T-helper 17 cell (primary cell): ENCODE measurements at places on chromosomes 12 and 14.

- no peak for DNase-seq
These were observed 199.0 kb upstream of the ATP2B1 start for GRCh38 chr12:89907659-89908058.

- no peak for DNase-seq
These were observed 129.1 kb downstream of the NTF3 start for GRCh38 chr12:5561057-5561456.

DNA sequence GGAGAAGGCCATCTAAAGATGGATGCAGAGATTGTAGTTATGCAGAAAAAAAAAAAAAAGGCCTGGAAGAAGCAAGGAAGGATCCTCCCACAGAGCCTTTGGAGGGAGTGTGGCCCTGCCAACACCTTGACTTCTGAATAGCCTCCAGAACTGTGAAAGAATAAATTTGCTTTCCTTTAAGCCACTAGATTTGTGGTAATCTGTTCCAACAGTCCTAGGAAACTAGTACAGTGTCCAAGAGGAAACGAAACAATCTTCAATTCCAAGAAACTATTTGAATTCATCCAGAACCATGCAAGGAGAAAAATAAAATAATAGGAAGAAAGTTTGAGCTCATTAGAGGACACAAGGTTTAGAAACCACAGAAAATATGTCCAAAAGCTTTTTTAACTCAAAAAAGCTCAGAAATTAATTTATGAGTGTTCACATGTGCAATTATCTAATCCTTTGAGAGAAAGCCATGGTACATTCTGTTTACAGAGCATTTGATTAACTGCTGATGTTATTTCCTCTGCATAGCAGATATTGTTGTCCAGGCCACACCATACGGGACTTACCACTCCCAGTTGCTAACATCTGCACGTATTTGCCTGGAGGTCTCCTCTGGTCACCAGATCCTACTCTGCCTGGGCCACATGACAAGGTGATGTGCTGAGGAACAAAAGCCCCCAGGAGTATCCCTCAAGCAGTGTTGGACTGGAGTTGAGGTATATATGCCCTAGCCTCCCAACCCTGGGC, 30.0 kb upstream of the STAB2 start:
- DNase-seq = no peak

GRCh38 chr12:1800401-1801302, 19.7 kb upstream of the LRTM2 start:
- no peak for DNase-seq

- DNase-seq = no peak
These were observed 2.4 kb upstream of the ASB2 start for GRCh38 chr14:93978735-93979134.

- no peak for DNase-seq
These were observed 218.0 kb downstream of the PPM1H start for GRCh38 chr12:62716866-62717525.
